Stimulated activated CD8-positive, alpha-beta memory T cell treated with anti-CD3 and anti-CD28 coated beads, Interleukin-4, amount 100 ng/mL, for 48 hours (primary cell): ENCODE measurements at places on chromosomes 16 and 17.
A peak's percentile ranks its signal among the peaks of the same experiment; 100 is the strongest.

- peak; percentile 88 for DNase-seq
Measured at GRCh38 chr17:35747540-35748017, 5.5 kb downstream of the GAS2L2 start.

GRCh38 chr17:82021107-82021899, 1.4 kb downstream of the CENPX start:
- peak; percentile 73 for DNase-seq

DNA sequence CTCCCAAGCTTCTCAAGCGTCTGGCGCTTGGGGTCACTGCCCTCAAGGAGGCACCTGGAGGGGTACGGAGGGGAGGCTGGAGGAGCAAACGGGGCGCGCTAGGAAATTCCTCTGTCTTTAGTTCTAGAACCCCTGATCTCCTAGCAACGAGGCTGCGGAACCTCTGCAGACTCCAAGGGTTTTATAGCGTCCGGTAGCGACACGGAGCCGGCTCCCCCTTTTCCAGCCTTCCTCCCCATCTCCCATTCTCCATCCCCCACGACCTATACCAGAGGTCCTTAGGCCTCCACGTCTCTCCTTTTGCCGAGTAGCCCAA, 601 bp upstream of the CDIPT start:
- no peak for DNase-seq

DNA sequence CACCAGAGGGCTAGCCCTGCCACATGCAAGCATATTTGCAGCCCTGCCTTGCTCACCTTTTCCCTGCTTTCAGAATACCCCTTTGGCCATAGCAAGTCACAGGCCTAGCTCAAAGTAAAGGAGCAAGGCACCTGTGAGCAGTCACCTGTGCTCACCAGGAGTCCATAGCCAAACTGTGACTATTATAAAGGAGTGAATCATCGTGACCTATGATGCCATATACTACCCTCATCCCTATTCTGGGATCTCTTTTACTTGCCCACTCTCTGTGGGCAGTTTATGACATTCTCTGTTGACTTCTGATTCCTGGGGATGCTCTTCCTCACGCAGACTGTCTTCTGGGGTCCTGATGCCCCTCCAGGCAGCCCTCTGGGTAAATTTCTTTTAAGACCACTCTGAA, 200.5 kb upstream of the NLRP1 start:
- no peak for DNase-seq

GRCh38 chr17:67056746-67057490, 12.6 kb downstream of the CACNG1 start:
- no peak for DNase-seq

- no peak for DNase-seq
Measured at GRCh38 chr17:82492643-82493225, 26.8 kb upstream of the FOXK2 start.

DNA sequence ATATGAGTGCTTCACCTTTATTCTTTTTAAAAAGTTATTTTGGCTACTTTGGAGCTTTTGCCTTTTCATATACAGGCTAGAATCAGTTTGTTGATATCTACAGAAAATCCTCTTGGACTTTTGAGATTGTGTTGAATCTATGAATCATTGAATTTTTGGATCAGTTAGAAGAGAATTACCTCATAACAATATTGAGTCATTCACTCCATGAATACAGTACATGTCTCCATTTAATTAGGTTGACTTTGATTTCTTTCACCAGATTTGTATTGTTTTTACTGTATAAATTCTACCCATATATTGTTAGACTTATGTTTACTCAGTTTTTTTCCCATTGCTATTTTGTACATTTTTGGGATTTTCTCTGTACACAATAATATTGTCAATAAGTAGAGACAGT, 54.4 kb downstream of the TAOK1 start:
- DNase-seq, result no peak

GRCh38 chr17:5133311-5133710, 17.5 kb downstream of the USP6 start:
- DNase-seq, result no peak

GRCh38 chr16:70662991-70663523, 16.7 kb downstream of the IL34 start:
- DNase-seq, result no peak

DNA sequence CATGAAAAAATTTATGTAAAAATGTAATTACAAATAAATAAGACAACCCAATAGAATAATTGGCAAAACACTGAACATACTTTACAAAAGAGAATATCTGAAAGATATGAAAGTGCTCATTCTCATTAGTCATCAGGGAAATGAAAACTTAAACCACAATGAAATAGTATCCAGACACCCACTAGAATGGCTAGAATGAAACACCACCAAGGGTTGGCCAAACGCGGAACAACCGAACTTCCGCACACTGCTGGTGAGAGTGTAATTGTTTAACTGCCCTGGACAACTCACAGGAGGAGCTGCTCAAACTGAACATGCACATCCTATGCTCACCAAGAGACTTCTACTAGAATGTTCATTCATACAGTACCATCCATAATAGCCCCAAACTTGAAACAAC, 5.8 kb upstream of the ZDHHC7 start:
- peak; percentile 43 for DNase-seq
